ENCODE measurements at places on chromosomes 16 and 17.

- no peak for DNase-seq
Measured at GRCh38 chr16:59212492-59213024, 478.4 kb upstream of the GOT2 start.

DNA sequence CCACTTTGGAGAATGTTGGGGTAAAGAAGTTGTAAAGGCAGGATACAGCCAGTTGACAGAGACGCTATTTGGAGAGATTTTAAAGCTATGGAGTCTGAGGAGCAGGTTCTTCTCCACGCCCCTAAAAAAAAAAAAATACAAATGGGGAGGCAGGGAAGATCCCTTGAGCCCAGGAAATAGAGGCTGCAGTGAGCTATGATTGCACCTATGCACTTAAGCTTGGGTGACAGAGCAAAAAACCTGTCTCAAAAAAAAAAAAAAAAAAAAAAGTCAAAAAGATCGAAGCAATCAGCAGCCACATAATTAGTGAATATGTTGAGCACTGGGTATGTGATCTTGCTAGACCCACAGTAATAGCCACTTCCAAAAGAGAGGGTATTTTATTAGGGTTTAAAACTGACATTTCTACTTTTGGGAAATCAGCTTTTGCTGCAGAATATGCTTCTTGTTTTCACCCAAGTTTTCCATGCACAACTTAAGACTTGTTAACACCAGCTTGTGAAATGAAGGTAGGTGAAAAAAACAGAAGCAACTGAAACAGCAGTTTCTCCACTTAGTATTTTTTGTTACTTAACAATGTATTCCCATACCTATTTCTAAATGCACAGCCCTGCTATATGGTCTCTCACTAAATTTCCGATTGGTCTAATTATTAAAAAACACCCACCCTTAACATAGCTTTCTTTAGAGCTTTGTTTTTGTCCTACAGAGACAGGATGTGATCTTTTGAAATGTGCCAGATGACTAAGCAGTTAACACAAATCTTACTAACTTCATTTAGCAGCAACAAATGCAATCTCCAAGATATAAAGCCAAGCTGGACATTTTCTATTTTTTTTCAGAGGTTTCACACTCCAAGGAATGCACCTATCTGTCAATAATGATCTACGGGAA, 2.5 kb upstream of the ARL6IP1 start:
- DNase-seq = no peak

- DNase-seq = no peak
Measured at GRCh38 chr17:2929881-2930533, 133.4 kb downstream of the OR1D5 start.

DNA sequence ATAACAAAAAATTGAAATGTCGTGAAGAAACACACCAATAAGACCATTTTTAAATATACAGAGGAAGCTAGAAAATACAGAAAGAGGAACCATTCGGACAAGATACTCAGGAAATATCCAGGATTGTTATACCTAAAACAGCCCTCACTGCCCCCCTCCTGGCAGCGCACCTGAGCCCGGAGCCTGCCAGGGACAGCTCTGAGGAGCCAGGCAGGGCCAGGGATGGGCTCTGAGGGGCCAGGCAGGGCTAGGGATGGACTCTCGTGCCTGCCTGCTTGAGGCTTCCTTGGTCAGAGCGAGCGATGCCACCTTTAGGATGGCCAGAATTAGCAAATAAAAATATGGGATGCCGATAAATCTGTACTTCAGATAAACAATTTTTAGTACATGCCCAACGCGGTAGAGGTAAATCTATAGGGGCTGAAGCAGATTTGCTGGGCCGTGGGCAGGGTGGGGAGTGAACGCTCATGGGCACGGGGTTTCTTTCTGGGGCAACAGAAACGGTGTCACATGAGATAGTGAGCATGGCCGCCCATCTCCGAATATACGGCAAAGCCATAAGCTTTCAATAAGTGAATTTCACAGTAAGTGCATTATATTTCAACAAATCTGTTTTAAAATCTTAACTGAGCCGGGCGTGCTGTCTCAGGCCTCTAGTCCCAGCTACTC, 18.2 kb upstream of the CSNK1D start:
- DNase-seq = no peak
